Iris pigment epithelial cell (primary cell): ENCODE measurements at places on chromosomes 4 and X.

- DNase-seq: peak; percentile 26
These were observed 19.2 kb downstream of the RASGEF1B start for GRCh38 chr4:81452452-81453006.

GRCh38 chr4:114088481-114088880 lies 109.0 kb upstream of the ARSJ start:
- peak; percentile 35 for DNase-seq

DNA sequence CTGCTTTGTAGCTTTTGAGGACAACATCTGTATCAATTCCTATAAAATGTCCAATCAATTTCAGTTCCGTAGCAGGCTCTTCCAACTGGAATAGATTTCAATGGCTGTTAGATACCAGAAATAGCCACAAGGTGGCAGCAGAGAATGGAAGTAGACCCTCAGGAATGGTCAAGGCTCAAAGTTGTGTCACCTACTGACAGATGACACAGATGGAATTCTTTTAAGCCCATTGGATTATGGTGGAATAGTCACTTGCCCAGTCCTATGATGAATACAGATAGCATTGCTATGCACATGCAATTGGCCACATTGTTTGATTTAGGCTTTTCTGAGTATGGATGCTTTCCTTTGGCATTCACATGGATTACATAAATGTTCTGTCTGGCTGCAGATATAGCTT lies 130.4 kb upstream of the RADX start:
- peak; percentile 42 for DNase-seq

- no peak for DNase-seq
These were observed 74.9 kb downstream of the METTL14 start for GRCh38 chr4:118760092-118760491.

- DNase-seq: peak; percentile 55
These were observed 89.5 kb downstream of the OR13H1 start for GRCh38 chrX:131633285-131633917.

DNA sequence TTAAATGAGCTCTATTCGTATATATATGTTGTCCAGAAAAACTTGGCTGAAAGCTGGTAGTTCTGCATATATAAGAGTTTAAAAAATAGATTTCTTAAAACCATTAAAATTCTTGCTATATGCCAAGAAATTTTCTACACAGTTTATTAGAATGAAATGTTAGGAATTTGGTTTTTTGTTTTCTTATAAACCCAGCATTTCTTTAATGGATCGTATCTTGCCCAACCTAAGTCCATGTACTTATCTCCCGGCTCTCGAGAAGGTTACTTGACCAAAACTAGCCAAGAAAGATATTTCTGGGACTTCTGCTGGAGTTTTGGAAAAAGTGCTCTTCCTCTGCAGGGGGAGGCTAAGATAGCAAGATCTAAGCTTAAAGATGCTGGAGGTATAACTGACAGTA lies 4.7 kb upstream of the ASB5 start:
- no peak for DNase-seq
